ENCODE measurements at places on chromosomes 3 and 15.

GRCh38 chr15:80667936-80668335 lies 27.2 kb upstream of the ABHD17C start:
- no peak for DNase-seq

DNA sequence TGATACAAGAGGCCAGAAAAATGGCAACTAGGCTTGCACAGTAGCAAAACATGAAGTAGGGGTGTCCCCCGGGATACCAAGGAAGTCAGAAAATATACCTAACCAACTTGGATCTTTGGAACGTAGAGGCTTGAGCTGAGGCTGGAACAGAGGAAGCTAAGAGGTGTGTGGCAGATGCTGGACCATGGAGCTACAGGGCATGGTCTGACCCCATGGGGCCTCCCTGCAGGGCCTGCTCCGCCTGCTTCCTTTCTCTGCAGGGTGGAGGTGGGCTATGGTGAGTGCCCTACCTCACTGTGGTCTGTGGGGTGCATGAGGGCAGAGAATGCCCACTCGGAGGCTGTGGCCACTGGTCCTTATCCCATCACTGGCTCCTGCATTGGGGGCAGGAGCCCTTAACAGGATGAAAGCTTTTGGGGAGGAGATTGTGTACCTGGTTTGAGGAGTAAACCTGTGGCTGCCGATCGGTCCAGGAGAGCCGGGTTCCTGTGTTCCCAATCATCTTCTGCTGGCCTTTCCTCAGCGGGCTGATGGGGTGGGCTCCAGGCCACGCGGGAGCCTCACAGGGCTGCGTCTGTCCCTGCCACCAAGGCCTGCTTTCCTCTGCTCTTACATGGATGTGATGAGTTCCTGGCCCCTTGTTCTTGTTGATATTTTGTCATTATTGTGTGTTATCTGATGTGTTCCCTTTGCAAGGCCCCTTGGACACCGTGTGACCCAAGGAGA lies 96.8 kb downstream of the OCA2 start:
- DNase-seq: no peak

DNA sequence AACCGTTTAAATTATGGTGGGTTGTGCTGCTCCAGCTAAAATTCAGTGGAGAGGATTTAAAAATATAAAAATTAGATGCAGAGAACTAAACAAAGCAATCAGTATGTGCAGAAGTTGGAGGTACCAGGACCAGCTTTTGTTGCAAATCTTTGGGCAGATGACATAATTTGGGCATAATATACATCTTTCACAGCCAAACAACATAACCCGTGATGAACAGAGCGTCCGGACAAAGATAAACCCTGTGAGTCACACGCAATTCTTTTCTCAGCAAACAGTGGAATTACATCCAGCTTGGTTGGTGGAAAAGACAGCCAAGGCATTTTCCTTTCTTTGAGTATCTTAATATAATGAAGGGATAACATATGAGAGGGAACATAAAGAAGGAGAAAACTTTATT lies 419.4 kb upstream of the ADAMTS9 start:
- no peak for DNase-seq

DNA sequence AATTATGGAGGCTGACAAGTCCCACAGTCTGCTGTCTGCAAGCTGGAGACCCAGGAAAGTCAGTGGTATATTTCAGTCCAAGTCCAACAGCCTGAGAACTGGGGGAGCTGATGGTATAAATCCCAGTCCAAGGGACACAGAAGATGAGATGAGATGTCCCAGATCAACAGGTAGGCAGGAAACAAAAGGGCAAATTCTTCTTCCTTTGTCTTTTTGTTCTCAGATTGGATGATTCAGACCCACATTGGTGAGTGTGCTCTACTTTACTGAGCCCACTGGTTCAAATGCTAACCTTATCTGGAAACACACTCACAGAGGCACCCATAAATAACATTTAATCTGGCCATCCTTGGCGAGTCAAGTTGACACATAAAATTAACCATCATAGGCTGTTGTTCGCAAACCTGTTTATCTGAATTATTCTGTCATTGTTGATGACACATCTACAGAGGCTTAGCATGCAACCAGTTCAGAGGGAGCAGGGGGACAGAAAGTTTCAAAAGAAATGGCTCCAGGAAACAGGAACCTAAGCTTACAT lies 62.7 kb upstream of the ITGA11 start:
- no peak for DNase-seq

- DNase-seq: no peak
Observed at GRCh38 chr15:91989821-91990220, 136.3 kb downstream of the SLCO3A1 start.
